Activated naive CD4-positive, alpha-beta T cell treated with anti-CD3 and anti-CD28 coated beads for 36 hours (primary cell): ENCODE measurements at places on chromosomes 7 and 10.

- no peak for DNase-seq
These were observed 201.5 kb downstream of the LRMDA start for GRCh38 chr10:75632805-75633462.

DNA sequence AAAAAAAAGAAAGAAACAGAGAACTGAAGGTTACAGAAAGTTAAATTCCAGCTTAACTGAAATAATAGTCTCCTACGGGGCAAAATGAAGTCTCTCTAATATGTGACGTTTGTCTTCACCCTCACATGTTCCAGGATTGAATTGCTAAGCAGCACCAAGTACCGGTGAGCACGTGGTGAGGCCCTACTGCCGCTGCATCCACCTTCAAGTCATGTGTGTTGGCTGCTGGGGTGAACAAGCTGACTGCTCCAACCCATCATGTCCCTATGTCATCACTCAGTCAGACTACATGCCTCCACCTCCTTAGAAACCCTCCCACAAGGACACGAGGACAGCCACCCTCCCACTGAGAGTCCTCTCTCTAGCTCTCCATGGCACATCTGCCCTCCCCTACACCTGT lies 35.4 kb upstream of the NPFFR1 start:
- DNase-seq, result no peak

DNA sequence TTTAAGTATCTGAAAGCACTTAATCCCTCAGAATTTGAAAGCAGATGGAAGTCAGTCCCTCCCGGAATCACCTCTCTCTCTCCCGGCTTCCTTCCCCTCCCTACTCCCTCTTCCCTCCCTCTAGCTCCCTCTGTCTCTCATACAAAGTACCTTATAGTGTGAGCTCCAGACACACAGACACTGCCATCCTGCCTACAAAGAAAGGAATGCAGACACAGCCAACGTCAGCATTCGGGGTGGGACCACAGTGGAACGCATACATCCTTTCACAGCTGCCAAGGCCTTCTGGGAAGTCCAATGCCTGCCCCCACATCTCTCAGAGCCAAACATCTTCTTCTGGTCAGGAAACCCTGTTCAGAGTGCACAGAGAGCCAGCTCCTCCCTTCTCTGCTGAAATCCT lies 9.3 kb downstream of the NOD1 start:
- no peak for DNase-seq

DNA sequence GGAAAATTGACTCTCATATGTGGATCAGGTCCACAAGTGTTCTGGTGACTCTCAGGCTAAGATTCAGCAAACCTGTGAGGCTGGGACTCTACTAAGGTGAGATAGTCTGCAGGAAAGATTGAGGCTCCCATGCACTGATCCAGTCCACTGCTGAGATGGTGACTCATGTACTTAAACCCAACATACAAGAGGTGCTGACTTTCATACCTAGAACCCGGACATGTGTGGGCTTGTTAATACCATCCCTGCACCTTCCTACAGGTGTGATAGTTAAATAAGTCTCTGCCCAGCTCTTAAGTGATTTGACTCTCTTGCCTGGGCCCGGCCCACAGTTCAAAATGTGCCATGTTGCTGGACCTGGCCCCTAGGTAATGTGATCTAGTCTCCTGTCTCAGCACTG lies 27.1 kb upstream of the ZNF107 start:
- no peak for DNase-seq

GRCh38 chr10:94002156-94002555 lies 8.4 kb downstream of the PLCE1 start:
- no peak for DNase-seq

DNA sequence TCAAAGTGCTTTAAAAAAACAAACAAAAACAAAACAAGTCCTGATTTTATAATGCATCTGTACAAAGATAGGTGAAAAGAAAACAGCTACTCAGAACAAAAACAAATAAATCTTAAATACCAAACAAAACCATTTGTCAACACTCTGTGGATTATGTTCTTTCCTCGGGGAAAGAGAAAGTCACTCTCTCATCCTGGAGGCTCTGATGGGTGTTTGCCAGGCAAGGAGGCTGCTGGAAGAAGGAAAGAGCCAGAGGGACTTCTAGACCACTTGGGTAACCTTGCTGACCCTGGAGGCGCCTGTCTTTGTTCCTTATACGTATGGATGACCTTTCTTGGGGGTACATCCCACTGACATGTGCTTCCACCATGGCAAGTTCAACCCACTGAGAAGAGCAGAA lies 92.8 kb downstream of the ZRANB1 start:
- DNase-seq, result no peak

GRCh38 chr7:148929176-148929575 lies 45.1 kb upstream of the EZH2 start:
- DNase-seq, result no peak
